ENCODE measurements at places on chromosomes 2 and 18. TPM values are rescaled to one million over a fixed set of nuclear protein-coding genes. Genes with fewer than 3 reads are reported as not detected.

Gene CNDP1
- not detected for total RNA-seq

Gene TUBA4B
- not detected for total RNA-seq

Gene USP37
- 11.7 TPM for total RNA-seq

Gene DHRS9
- total RNA-seq: not detected

Gene TRPM8
- total RNA-seq: not detected

Gene CPS1
- 0.22 TPM for total RNA-seq

Gene LRATD1
- 3.4 TPM for total RNA-seq

Gene NT5C1B
- not detected for total RNA-seq

Gene PFN4
- 0.17 TPM for total RNA-seq

Gene VIT
- under 0.01 TPM for total RNA-seq

Gene MAP3K2
- total RNA-seq: 24.8 TPM

Gene HRH4
- not detected for total RNA-seq

Gene MC4R
- not detected for total RNA-seq

Gene NFU1
- 40.9 TPM for total RNA-seq

Gene DSG4
- not detected for total RNA-seq

Gene FBXO15
- total RNA-seq: 0.09 TPM

Gene CHST9
- total RNA-seq: under 0.01 TPM

Gene SLC9A4
- not detected for total RNA-seq

Gene CCDC148
- 0.34 TPM for total RNA-seq

Gene CFAP65
- not detected for total RNA-seq

Gene NEDD4L
- 9.7 TPM for total RNA-seq

Gene USP40
- total RNA-seq: 21.6 TPM

Gene SLC5A7
- not detected for total RNA-seq

Gene MRPL19
- total RNA-seq: 31.4 TPM

Gene ASB18
- total RNA-seq: not detected

Gene CYP26B1
- under 0.01 TPM for total RNA-seq

Gene STPG4
- total RNA-seq: 0.17 TPM

Gene IL1RN
- not detected for total RNA-seq

Gene SLC4A5
- total RNA-seq: 0.11 TPM

Gene NYAP2
- not detected for total RNA-seq

Gene ARHGAP25
- total RNA-seq: 15.0 TPM

Gene IMPACT
- 28.0 TPM for total RNA-seq

Gene TTN
- total RNA-seq: 3.4 TPM

Gene NGEF
- total RNA-seq: under 0.01 TPM

Gene CD8B
- not detected for total RNA-seq

Gene CYTIP
- not detected for total RNA-seq

Gene SLC9A2
- total RNA-seq: not detected

Gene CCDC195
- total RNA-seq: not detected

Gene MPPE1
- 23.8 TPM for total RNA-seq

Gene SMC6
- total RNA-seq: 13.0 TPM

Gene TUBA3E
- total RNA-seq: not detected

Gene NIFK
- 40.0 TPM for total RNA-seq

Gene KRCC1
- 16.7 TPM for total RNA-seq

All from dermis lymphatic vessel endothelial cell (primary cell).